ENCODE measurements at places on chromosomes 2 and 18.

DNA sequence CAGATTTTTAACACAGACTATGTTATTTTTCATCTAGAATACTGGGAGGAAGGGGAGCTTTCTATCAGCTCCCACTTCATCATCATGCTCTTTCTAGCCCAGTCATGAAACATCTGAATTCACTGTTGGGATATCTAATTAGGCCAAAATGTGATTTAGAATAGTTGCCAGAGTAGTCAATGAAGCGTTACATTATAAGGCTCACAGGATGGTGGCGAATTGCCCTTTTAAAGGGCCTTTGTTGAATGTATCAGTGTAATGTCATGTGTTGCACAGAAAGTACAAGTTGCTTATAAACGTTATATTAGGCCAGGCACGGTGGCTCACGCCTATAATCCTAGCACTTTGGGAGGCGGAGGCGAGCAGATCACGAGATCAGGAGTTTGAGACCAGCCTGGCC is 45.6 kb downstream of the PDE1A start:
- no peak for DNase-seq

GRCh38 chr2:156625360-156626170 is 189.4 kb downstream of the GPD2 start:
- peak; percentile 27 for DNase-seq

DNA sequence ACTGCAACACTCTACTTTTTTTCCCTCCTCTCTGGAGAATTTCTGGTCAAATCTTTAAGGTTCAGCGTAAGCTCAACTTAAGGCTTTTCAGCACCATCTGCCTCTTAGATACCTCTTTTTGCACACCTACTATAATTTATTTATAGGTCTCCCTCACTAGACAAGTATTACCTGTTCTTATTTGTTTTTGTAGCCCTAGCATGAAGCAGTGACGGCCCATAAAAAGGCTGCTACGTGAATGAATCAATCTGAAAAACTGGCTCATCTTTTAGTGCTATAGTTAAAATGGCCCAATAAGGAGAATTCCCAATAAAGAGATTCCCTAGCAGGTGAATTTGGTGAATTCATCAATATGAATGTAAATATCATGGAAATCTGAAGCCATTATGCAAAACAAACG is 6.5 kb downstream of the RNF149 start:
- DNase-seq, result no peak

DNA sequence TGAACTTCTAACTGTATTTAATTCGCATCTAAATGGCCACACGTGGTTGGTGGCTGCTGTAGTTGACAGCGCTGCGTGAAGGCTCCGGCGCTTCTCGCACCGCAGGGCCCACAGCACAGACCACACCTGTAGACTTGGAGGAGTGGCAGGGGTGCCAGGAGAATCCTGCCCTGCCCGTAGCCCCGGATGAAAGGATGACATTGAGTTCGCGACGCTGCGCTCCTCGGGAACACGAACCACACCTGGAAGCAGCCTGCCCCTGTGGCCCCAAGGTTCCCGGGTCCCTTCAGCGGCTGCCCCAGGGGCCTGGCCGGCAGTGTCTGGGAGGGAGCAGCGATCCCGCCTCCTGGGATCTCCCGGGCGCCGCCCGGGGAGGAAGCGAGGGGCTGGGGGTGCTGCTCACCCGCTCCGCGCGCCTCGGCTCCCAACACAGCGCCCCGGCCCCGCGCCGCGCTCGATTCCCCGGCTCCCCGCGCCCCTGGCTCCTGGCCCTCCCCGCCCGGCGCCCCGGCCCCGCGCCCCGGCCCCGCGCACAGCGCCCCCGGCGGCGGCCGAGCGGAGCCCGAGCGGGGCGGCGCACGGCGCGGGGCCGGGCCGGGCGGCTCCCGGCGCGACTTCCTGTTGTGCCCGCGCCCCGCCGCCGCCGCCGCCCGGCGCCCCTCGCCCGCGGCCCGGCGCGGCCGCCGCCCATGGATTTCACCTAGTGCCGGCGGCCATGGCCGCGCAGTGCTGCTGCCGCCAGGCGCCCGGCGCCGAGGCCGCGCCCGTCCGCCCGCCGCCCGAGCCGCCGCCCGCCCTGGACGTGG is at the start of gene RNPEPL1:
TSS of gene RNPEPL1 (plus strand) at position 613 of the 806 bp plus-strand sequence. CDS start at position 716, 103 bp downstream.
- DNase-seq, result peak; percentile 64

- no peak for DNase-seq
Measured at GRCh38 chr2:69985216-69985615, 23.8 kb upstream of the ASPRV1 start.

- DNase-seq, result no peak
Measured at GRCh38 chr2:104406261-104406726, 447.6 kb upstream of the POU3F3 start.

DNA sequence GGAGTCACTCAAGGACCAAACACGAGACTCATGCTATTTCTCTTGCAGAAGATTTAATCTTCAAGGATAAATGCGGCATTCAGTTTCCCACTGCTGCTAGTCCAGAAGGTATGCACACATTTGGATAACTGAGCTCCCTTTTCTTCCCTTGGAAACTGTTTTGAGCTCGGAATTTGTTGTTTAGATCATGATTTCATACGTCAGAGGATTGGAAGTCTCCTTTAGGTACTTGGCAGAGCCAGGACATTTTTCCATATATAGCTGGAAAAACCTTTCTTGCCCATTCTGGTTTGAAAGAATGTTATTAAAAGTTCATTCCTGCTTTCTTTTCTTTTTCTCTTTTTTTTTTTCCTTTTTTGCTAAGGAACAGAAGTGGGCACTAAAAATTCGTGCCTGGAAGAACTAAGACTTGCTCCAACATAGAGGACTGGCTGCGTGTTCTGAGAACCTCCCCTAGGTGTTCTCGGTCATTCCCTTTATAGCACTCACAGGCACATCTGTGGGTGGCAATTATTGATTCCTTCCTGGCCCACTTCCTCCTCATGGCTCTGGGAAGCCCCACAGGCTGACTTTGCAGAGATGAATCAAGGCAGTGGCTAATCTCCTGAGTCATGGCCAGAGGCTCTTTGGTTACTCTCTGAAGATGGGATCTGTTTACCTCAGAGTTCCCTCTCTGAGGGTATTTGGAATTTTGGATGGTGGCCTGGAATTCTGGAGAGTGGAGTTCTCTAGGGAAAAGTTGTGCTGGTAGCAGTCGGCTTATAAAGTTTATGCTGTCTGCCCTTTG is 104.8 kb downstream of the PLCL1 start:
- DNase-seq, result no peak

- no peak for DNase-seq
Measured at GRCh38 chr2:151967829-151968722, 130.8 kb downstream of the CACNB4 start.

GRCh38 chr2:203648273-203648672 is 58.2 kb upstream of the CD28 start:
- peak; percentile 75 for DNase-seq

GRCh38 chr2:98473995-98474780 is 29.5 kb downstream of the INPP4A start:
- DNase-seq, result no peak
